AG09319 (cell line): ENCODE measurements at places on chromosomes 12 and 14.

DNA sequence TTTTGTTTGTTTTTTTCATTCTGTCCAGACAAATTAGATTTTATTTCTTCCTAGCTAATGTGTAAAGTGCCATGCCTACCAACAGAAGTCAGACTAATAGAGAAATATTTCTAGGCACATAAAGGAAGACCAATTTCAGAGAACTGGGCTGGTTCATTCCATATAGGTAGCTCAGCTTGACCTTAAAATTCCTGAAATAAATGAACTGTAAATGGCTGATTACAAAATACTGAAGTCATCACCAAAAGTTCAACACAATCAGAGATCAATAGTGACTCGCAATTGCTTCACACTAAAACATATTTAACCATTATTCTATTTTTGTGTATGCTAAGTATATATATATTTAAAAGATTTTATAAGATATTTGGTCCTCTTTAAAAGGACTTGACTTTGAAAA lies 34.2 kb downstream of the PTPRB start:
- no peak for DNase-seq

DNA sequence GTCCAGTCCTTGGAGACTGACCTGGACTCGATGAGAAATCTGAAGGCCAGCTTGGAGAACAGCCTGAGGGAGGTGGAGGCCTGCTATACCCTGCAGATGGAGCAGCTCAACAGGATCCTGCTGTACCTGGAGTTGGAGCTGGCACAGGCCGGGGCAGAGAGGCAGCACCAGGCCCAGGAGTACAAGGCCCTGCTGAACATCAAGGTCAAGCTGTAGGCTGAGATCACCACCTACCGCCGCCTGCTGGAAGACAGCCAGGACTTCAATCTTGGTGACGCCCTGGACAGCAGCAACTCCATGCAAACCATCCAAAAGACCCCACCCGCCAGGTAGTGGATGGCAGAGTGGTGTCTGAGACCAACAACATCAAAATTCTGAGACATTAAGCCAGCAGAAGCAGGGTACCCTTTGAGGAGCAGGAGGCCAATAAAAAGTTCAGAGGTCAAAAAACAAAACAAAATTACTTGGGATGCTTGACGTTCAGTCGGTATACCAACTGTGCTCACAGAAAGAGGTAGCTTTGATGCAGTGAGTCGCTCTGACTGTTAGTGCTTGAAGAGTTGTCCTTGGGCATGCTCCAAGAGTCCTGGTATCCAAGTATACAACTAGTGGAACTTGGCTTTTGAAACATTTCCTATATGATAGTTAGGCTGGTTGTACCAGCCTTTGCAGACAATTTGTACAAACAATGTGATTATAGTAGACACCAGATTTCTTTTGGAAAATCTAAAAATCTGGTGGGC lies 4.8 kb downstream of the MED6 start:
- no peak for DNase-seq

DNA sequence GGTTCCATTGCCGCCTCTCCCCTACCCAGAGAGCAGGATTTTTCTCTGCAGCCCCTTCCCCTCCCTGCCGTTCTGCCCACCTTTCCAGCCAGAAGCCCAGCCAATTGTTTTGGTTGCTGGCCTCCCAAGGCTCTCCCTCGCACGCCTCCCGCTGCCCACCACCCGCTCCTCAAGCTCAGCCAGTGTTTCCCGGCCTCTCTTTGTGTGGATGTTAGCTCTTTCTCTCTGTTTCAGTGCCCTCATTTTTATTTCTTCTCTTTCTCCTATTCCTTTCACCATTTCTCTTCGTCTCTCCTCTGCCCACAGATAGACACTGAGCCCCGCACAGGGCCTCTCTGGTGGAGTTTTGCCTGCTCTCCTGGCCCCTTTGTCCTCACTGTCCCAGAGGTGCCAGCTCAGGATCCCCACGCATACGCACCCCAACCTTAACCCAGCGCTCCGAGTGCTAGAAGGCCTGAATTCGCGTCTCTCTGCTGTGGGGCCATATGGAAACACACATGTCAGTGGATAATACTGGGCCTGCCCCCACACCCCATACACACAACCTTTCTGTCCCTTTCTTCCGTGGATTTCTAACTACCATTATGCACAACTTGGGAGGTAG lies 54.9 kb downstream of the SMUG1 start:
- DNase-seq = no peak

GRCh38 chr14:88060576-88060975 lies 55.6 kb downstream of the GPR65 start:
- no peak for DNase-seq

DNA sequence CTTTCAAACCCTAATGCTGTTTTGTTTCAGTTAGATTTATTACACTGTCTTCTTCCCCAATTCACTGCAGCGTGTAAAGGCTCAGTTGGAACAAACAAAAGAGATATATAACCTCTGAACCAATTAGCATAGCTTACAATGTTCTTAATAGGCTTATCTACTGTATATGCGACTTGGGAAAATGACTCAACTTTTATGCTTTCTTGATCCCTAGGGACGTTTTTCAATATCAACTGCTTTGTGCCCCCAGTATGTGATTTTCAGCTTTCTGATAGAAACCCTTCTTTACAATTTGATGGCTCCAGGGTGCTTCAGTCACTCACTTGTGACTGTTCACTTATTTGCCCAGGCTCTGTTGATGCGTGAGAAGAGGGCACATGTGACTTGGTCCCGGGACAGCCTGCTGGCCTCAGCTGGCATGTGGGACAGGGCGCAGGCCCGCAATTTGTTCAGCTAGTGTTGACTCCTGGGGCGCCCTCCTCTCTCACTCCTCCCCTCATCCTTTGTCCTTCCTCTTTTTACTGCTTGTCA lies 107.1 kb downstream of the TMTC2 start:
- DNase-seq = no peak
